T-cell (primary cell): ENCODE measurements at places on chromosomes 5 and 9. TPM values are rescaled to one million over a fixed set of nuclear protein-coding genes. Genes with fewer than 3 reads are reported as not detected.

GRCh38 chr5:178762391-178762790, 31.9 kb upstream of the ZNF354A start:
- DNase-seq, result no peak

Gene SLCO6A1
- total RNA-seq, result not detected

Gene PCDHA6
- total RNA-seq, result not detected

- no peak for DNase-seq
Measured at GRCh38 chr5:172044631-172045314, 38.3 kb upstream of the FBXW11 start.

GRCh38 chr5:180684623-180685161, 35.3 kb upstream of the FLT4 start:
- DNase-seq, result no peak

- no peak for DNase-seq
Measured at GRCh38 chr5:91033370-91033769, 349.7 kb downstream of the ARRDC3 start.

- DNase-seq, result no peak
Measured at GRCh38 chr9:124442826-124443225, 7.4 kb upstream of the ADGRD2 start.

Gene SPINK6
- total RNA-seq, result not detected

GRCh38 chr5:120886351-120886860, 422.3 kb downstream of the PRR16 start:
- DNase-seq, result no peak

Gene SPINK13
- not detected for total RNA-seq

DNA sequence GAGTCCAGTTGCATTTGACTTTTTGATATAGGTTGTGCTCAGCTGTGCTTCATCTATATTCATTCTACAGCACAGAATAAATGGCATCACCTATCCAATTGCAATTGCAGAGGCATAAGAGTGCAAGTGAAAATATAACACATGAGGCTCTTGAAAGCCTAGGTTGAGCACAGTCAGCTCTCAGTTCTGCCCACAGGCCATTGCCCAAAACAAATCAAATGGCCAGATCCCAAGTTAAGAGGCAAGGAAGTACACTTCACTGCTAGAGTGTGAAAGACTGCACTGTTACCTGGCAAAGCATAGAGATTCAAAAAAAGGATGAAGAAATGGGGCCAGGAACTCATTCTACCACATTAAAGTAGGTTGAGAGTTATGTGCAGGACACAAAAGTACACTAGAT, 305.5 kb upstream of the SEMA6A start:
- no peak for DNase-seq

GRCh38 chr5:157575381-157576020, at the start of gene ADAM19:
ADAM19 (minus strand) TSS chr5:157575775; CDS start chr5:157575696, 79 bp downstream.
- no peak for DNase-seq

Gene SLC2A6
- total RNA-seq, result 3.6 TPM

Gene ADAMTS6
- total RNA-seq, result 4.0 TPM

Gene GFI1B
- not detected for total RNA-seq

Gene CCL27
- not detected for total RNA-seq

Gene TAS2R1
- total RNA-seq, result not detected

Gene MARCOL
- total RNA-seq, result not detected

- DNase-seq, result no peak
Measured at GRCh38 chr5:116880601-116881000, 306.0 kb upstream of the SEMA6A start.

DNA sequence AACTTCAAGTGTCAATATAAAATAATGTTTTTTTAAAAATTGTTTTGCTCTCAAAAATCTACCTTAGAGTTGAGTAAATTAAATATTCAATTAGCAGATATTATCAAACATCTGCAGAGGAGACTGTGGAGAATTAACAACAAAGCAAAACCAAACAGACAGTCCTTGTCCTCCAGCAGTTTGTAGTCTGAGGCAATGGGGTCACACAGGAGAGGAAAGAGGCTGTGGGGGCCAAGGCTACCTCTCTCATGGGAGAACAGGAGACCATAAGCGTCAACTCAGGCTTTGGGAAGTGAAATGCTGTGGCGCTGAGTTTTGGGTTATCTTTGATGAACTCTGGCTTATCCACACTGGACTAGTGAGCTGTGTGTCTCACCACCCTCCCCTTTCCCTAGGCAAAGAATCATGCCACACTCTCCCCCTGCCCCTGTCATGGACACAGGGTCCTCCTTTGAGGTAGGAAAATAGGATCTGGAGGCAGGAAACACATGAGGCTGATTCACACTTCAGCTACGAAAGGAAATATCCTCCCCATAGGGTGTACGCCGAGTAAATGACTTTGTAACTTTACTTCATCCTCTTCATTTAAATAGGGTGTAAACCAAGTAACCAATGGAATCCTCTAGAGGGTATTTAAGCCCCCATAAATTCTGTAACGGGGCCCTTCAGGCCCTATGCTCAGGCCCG, 152.7 kb downstream of the FSTL4 start:
- no peak for DNase-seq

GRCh38 chr5:56077796-56078233, 83.1 kb upstream of the IL6ST start:
- DNase-seq, result no peak
